GM12864 (cell line): ENCODE measurements at places on chromosomes 16 and 17.

DNA sequence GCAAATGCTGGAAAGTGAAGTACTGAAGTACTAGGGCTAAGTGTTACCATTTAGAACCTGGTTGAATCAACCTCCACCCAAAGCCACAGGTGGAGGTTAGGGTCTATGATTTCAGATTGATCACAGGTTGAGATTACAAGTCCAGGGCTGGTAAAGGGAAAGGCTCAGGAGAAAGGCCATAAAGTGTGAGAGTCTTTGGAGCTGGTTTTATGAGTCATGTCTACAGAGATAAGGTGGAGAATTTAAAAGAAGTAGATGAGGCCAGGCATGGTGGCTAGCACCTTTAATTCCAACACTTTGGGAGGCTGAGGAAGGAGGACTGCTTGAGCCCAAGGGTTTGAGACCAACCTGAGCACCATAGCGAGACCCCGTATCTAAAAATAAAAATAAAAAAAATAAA, 221.7 kb upstream of the CDH11 start:
- no peak for DNase-seq

DNA sequence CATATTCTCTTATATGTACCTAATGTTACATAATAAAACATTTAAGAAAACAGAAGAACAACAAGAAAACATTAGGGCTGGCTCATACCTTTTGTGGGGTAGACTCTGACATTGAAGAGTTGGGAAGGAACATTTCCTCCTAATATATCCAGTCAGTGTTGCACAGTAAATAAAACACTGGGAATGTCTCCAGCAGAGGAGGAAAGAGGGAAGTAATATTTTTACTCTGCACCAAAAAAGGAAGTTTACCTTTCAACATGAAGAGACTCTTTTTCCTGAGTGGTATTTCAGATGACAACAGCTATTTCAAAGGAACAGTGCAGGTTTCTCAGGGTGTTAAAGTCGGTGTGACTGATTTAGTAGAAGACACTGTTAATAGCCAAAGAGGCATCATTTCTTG, 31.9 kb downstream of the EPN2 start:
- no peak for DNase-seq

- DNase-seq = no peak
Measured at GRCh38 chr16:2740476-2740875, 12.0 kb upstream of the SRRM2 start.

DNA sequence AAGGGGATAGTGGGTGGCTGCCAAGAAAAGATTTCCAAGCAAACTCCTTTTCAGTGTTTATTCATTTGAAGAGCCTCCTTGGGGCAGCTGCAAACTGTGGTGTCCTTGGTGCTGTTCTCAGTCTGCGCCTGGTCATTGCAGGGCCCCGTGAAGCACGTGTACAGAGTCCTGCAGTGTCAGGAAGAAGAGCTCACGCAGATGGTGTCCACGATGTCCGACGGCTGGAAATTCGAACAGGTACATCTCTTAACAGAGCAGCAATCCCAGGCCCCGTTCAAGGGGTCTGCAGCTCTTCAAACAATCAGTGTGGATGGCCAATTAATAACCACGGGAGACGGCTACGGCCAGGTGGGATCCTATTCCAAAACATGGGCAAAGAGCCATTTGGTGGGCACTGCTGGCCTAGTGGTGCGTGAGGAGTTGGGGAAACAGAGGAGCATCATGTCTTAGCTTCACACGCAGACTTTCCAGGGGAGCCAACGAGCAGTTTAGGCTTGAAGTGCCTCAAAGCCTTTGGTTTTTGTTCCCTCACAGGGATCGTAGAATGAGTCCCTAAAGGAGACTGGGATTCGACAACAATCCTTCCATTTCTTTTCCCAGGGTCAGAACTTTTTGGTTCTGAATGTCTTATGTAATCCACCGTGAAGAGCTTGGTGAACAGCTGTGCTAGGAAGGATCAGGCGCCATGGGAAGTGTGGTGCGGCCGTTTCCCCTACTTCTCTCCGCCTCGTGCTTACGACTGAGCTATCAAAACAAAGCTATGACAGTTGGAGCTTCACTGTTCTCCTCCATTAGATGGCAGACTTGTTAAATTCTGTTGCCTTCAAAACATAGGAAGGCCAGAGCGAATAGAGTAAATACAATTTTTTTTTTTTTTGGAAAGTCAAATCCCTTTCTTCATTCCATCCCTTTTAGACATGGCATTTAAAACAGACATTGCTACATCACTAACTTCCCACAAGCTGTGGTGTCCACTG, 12.6 kb downstream of the KCTD2 start:
- no peak for DNase-seq

DNA sequence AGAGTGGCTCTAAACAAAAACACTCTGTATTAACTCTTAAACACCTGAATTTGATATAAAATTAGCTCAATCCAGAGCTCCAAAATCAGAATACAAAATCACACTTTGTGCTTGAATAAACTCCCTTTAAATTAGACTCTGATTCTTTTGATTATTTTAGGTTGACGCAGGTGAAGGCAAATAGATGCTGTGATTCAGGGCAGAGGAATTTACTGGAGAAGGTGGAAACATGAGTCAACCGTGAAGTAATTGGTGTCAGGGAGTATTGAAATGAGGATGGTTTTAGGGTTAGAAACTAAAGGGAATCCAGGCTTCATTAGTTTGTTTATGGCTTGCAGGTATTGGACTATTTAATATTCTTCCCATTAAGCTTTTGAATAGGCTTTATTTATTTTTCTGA, 37.1 kb upstream of the TEKT1 start:
- DNase-seq = no peak

GRCh38 chr16:56277075-56277474, 85.8 kb downstream of the GNAO1 start:
- no peak for DNase-seq

DNA sequence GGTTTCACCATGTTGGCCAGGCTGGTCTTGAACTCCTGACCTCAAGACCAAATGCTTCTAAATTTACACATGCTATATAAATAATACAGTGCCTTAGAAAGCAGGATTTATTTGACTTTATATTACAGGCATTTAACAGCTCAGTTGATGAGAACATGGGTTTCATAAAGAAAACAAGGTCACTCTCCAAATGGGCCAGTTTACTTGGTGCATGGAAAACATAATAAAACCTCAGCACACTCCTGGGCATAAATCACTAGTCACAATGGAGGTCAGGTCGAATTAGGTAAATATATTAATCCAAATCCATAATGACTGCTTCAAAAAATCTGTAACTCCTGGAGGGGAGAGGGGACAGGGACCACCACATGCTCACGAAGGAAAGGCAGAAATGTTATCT, 24.5 kb downstream of the APPBP2 start:
- no peak for DNase-seq

DNA sequence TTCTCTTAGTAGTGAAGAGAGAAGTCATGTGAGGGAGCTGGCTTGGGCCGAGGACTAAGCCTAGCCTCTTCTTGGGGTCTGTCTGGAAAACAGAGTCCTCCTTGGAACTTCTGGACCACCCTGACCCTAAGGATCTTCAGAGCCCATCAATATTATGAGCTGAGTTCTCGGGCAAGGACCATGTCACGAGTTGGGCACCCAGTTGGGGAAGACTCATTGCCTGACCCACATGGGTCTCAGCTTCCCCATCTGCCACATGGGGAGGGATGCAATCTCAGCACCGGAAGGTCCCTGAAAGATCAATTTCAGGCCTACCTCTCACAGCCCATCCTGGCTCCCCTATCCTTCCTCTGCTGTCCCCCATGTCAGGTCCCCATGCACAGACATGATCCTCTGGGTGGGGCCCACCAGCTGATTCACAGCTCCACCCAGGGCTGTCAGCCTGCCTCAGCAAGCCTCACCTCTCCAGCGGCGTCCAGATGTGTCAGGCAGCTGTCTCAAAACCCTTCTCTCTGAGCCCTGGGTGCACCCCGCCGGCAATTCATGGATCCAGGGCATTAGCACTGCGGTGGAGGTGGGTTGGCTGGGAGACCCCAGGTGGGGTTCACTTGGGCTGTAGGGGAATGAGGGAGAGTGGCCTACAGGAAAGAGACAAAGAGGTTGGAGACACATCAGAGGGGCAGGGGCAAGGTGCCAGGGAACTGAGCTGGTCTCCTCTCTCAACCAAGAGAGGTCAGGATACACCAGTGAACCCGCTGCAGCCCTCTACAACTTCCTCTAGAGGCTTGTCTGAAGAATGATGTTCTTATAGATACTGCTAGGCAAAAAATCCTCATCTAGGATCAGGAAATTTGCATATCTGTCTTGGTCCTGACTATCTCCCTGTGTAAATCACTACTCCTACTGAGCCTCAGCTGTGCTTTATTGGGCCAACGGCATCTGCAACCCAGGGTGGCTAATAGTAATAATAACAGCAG, 1.8 kb downstream of the NLRP1 start:
- no peak for DNase-seq

GRCh38 chr16:50183316-50183715, 30.2 kb downstream of the TENT4B start:
- no peak for DNase-seq

- DNase-seq = no peak
Measured at GRCh38 chr16:17460890-17461289, 9.9 kb downstream of the XYLT1 start.

DNA sequence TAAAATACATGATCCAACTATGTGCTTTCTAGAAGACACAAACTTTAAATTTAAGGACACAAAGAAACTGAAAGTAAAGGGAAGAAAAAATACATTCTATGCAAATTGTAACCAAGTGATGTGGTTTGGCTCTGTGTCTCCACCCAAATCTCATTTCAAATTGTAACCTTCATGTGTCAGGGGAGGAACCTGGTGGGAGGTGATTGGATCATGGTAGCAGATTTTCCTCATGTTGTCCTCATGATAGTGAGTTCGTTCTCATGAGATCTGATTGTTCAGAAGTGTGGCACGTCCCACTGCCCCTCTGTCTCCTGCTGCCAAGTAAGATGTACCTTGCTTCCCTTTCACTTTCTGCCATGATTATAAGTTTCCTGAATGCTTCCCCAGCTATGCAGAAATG, 15.0 kb downstream of the OR1A1 start:
- no peak for DNase-seq

DNA sequence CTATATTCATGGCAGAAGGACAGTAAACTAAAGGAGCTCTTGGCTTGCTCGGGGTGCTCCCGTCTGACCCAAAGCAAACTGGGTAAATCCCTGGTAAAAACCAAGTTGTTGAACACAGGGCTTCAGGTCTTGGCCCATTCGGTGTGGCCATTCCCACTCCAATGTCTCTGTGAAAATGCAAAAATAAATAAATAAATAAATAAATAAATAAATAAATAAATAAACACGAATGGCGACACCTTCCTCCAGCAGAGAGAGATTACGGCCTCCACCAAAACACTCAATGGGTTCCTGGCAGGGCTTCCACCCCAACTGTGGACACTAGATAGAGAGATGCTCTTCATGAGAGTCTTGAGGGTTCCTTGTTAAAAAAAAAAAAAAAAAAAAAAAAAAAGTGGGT, 325.3 kb downstream of the SOX9 start:
- no peak for DNase-seq

GRCh38 chr16:48054881-48055601, 100.8 kb downstream of the ABCC12 start:
- peak; percentile 8 for DNase-seq

DNA sequence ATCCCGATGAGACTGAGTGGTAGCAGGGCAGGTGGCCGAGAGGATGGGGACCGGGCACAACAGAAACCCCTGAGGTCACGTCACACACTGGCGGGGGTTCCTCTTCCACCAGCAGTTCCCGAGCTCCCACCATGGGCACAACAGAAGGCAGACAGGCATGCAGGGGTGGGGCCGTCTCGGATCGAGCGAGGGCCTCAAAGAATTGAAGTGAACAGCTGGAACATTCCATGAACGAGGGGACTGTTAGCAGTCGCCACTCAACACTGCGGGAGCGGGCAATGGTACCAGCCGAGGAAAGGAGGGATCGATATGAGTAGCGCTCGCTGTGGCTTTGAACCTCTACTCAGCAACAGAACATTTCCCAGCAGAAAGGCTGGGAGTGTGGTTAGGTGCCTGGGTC, 5.3 kb downstream of the CEP131 start:
- DNase-seq = no peak

DNA sequence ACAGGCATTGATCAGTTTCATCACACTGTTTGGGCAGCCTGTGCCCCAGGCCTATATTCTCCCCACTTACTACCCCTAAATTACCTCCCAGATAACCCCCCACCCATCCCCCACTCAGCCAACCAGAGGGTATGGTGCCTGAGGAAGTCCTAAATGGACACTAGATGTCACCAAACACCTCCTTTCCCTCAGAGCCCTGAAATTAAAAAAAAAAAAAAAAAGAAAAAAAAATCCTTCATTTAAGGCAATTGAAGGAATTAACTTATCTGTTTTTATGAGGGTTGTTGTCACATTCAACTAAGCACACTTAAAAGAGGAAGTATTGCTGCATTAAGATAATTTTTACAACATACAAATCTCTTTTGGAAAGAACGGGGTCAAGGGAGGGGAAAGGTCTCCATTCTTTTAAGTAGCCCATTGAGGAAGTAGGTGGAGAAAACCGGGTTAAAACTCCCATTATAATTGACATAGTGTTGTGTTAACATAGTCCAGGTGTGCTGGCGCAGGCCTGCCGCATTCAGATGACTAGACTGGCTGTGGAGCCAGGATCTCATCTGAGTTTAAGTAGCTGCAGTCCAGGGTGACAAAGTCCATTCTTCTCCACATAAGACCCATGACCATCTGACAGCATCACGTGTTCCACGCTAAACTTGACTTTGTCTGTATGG, 46.3 kb downstream of the SNX11 start:
- no peak for DNase-seq

GRCh38 chr17:74744714-74745547, 3.5 kb upstream of the NHERF1 start:
- no peak for DNase-seq

- no peak for DNase-seq
Measured at GRCh38 chr17:47305302-47305923, 18.3 kb upstream of the EFCAB13 start.

- no peak for DNase-seq
Measured at GRCh38 chr17:14011740-14012405, 57.4 kb upstream of the COX10 start.

GRCh38 chr17:76830987-76831715, 37.1 kb upstream of the MGAT5B start:
- DNase-seq = no peak

DNA sequence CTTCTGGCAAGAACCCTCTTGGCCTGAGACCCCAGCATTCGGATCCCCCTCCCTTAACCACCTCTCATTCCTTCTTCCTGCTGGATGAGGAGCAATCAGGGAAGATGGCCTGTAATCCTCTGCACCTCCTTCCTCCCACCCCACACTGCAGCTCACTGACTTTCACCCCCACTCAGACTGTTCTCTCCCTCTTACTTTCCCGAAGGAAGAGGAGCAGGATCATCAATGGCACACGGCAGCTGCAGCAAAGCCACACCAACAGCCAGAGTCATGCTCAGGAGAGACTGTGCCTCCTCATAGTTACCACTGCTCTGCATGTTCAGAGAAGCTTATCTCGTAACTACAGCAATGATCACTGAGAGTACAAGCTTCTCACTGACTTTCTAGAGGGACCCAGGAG, 10.1 kb upstream of the TMEM101 start:
- no peak for DNase-seq

- DNase-seq = no peak
Measured at GRCh38 chr16:9465161-9465560, 373.7 kb downstream of the HAPSTR1 start.

GRCh38 chr16:81107511-81107910, 11.3 kb upstream of the GCSH start:
- no peak for DNase-seq
